Fibroblast of skin of right quadriceps (primary cell): ENCODE measurements at places on chromosomes 5 and 9.
A peak's percentile ranks its signal among the peaks of the same experiment; 100 is the strongest.

DNA sequence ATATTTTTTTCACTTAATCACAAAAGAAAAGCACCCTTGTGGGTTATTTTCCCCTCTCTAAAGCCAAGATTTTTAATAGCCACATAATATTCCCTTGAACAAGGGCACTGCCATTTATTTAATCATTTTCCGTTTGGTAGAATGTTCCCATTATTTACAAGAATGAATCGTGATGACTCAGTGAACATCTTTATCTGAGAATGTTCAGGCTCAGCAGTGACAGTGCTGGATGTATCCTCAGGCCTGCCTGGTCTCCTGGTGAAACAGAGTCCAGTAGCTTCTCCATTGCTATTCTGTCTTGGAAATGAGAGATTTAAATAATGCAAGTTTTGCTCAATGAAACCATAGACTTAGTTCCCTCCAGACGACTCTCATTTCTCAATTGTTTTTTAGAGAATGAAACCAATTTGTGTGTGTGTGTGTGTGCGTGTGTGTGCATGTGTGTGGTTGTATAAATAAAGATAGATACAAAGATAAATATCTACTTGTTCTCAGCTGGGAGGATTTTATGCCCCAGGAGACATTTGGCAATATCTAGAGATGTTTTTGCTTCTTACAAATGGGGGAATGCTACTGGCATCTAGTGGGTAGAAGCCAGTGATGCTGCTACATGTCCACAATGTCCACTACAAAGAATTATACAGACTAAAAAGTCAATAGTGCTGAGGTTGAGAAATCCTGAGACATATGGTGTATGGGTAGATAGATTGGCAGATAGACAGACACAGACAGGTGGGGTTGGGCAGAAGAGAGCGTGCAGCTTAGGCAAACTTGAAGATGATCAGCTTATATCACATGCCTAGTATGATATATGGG is 55.0 kb downstream of the PAPPA start:
- peak; percentile 56 for DNase-seq

GRCh38 chr5:90807496-90807895 is 248.9 kb downstream of the ADGRV1 start:
- no peak for DNase-seq

GRCh38 chr5:95939465-95939864 is 22.2 kb downstream of the ELL2 start:
- DNase-seq: no peak

DNA sequence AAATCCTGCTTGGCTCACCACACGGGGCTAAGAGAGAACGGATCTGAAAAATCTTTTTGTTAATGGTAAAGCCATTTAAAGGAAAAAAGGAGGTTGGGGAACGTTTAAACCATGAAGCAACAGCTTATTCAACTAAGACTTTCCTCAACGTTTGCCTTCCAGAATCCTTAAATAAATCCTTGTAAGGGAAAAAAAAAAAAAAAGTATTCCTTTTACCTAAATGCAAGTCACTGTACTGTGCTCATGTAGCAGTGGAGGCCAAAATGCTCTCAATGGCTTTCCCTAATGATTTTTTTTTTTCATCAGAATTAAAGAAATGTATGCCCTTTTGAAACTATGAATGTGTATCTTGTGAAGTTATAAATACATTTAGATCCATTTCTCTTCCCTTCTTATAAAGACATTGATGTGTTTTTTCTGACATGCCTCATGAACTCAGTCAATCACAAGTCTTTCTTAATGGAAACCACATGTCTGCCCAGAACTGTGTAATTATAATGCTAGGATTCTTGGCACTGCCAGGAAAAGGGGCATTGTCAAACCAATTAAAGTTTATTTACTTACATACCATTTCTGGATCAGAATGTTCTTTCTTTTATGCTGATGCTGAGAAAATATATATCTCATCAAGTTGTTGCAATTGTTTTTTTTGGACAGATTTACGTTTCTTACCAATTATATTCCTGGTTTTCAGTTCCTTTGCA is 107.5 kb downstream of the EBF1 start:
- DNase-seq: peak; percentile 43

DNA sequence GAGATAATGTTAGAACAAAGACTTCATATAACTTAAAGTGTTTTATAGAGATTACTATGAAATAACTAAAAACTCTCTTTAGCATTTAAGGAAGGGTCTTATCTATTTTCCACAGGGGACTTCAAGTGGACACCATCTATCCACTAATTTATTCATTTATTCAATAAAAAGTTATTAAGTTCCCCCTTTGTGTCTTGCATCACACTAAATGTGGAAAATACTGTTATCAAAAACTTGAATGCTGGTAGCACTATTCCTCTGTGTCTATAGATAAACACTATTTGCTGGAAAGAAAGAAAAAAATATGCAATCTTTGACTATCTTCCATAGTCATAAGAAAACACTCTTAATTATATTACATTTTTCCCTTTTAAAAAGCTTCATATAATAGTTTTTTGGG is 20.1 kb upstream of the ZNF622 start:
- no peak for DNase-seq
